HFF-Myc (cell line): ENCODE measurements at places on chromosomes 1 and 21.
A peak's percentile ranks its signal among the peaks of the same experiment; 100 is the strongest.

- DNase-seq, result no peak
Observed at GRCh38 chr1:3271866-3272265, 182.6 kb upstream of the ARHGEF16 start.

- DNase-seq, result no peak
Observed at GRCh38 chr1:201502511-201502857, 4.4 kb downstream of the CSRP1 start.

DNA sequence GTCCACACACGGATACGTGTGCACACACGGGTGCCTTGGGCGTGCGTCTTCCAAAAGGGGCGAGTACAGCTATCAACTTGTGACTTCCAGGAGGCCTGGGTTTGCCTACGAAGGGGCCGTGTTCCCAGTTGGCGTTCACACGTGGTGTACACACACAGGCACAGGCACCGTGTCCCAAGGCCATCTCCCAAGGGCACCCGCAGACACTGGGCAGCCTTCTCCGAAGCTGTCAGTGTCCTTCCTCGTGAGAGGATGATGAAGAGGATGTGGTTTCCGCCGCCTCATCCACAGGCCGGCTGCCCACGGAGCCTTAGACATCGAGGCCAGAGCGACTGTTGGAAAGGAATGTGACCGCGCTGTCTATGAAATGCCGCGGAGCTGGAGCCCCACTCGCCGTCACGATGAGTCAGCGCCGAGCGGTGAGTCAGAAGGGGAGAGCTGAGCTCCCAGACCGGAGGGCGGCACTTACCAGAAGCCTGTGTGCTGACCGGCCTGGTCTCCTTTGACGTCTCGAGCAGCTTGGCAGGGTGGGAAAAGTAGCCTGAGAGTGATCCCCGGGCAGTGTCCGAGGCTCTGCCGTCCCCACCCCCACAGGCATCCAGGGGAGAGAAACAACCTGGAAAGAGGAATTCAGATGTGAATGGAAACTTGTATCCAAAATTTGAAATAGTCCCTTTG, 141.4 kb upstream of the ARHGEF16 start:
- DNase-seq, result peak; percentile 87

DNA sequence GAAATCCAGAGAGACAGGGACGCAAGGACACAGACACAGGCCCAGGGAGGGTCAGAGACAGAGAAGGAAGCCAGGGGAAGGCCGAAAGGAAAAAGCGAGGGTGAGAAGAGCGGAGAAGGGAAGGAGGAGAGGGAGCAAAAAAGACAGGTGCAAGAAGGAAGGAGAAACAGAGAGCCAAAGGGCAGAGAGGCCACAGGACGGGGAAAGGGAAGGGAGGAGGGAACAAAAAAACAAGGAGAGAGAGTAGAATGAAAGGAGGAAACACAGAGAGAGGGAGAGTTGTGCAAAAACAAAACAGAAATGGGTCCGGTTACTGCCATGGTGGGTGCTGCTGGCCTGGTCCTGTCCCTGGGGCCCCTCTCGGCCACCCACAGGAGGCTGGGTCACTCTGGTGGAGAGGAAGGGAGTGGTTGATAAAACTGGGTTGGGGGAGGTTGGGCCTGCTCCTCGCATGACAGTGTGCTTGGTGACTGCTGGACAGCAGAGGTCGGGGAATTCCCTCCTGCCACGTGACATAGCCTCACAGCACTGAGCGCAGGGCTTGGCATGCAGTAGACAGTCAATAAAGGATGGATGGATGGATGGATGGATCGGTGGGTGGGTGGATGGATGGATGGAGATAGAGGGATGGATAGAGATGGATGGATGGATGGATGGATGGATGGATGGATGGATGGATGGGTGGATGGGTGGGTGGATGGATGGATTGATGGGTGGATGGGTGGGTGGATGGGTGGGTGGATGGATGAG, 64.8 kb downstream of the RAP1GAP start:
- no peak for DNase-seq

- no peak for DNase-seq
Observed at GRCh38 chr21:36132696-36133095, 2.2 kb upstream of the CBR3 start.

GRCh38 chr1:1161078-1161682, 12.5 kb upstream of the TTLL10 start:
- no peak for DNase-seq

DNA sequence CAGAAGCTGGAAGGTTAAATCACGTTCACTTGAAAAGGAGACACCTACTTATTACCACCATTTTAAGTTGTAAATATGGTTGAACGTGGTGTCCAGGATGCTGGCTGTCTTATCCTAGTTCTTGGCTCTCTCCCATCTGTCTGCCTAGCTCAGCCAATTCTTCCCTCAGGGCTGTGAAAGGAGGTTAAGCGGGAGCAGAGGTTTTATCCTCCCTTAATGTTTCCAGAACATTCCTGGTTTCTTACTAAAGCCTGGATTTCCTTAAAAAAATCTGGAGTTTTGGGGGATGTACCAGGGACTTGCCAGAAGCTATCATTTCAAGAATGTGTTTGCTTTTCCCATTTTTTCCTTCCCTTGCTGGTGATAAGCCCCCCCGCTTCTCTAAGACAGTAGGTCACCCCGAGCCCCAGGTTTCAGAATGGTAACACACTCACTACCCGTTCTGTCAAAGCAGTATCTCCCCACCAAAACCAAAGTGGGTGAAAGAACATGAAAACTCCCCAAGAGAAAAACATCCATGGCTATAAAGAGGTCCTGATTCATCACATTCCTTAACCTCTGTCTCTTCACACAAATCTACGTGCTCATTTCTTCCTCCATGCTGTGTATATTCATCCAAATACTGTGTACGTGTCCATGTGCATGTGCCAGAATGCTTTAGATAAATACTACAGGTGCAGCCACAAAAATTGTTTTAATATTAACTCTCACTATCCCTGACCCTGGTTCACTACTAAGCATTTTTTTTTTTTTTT, 114.7 kb downstream of the MAP3K21 start:
- DNase-seq, result no peak

GRCh38 chr1:180802813-180803212, 109.9 kb upstream of the KIAA1614 start:
- DNase-seq, result no peak

DNA sequence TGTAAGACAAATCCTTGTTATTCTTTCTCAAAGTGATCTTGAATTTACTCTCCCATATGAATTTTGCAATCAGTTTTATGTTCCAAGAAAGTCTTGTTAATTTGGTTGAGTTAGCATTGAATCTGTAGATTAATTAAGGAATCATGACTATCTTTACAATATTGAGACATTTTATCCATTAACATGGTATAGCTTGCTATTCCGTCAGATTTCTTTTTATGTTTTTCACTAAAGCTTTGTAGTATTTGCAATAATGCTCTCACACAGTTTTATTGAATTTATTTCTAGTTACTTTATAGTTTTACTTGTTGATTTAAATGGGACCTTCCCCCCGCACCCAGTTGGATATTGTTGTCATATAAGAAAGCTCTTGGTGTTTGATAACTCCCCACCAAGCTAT, 5.8 kb upstream of the EDARADD start:
- no peak for DNase-seq

DNA sequence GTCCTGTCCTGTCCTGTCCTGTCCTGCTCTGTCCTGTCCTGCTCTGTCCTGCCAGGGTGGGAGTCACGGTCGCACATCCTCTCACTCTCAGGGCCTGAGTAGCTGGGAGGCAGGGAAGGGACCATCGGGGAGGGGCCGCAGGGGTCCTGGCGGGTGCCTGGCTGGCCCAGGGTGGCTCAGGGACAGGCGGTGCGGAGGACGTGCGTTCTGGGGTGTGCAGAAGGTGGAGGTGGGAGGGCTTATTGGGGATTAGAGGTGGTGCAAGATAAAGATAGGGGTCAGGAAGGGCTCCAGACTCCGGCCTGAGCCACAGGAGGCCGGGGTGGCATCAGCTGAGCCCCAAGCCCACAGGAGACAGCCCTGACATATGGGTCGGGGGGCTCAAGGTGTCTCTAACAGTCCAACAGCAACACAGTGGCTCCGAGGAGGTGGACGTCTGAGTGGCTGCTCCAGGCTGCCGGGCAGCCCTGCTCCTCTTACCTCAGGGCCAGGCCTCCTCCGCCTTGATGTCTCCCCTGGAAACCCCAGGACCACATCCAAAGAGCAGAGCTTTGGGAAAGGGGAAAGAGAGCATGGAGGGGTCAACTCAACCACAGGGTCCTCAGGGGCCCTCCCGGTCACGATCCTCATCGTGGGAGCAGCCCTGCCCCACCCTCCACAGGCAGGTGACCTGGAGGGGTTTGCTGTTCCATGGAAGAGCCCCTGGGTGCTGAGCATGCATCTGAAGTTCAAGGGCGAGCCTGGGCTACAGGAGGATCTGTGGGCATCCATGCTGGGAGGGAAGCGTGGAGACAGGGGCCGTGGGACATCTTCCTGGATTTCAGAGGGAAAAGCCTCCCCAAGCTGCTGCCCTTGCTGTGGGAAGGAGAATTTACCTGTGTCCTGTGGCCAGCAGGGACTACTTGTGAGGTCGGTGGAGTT, 39.6 kb upstream of the ADARB1 start:
- no peak for DNase-seq

DNA sequence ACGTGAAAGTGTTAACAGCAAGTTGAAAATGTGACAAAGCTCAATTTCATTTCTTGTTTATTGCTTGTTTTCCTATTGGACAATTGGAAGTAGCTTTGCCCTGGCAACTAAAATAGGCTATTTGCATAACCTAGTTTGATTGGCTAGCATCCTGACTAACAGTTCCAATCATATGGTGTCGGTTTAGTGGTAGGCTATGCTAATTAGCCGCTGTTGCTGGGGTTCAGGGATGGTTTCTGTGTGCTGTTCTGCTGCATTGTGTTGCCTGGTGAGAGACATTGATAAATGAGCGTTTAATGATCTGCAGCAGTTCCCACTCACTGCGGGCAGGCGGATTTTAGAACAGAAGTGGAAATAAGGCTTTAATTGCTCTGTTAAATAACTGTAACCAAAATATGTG, 68.5 kb downstream of the DYRK1A start:
- peak; percentile 93 for DNase-seq

- no peak for DNase-seq
Observed at GRCh38 chr1:239321877-239322276, 64.5 kb upstream of the CHRM3 start.

- no peak for DNase-seq
Observed at GRCh38 chr1:30808067-30808662, 50.6 kb upstream of the LAPTM5 start.

DNA sequence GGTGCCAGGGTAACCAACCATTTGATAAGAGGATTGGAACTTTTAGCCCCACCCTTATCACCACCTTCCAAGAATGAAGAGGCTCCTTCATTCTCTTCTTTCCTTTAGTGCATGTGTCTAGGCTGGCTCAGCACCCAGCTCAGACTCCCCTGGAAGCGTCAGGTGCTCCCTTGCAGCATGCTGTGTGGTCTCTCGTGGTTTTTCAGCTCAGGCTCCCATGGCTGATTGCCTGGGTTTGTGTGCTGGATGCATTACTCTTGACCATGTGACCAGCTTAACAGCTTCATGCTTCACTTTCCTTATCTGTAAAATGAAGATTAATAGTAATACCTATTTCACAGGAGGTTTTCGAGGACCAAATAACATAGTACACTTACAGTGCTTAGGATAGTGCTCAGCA, 198.4 kb downstream of the HHAT start:
- DNase-seq, result no peak

GRCh38 chr21:39115576-39116235, 67.5 kb downstream of the PSMG1 start:
- DNase-seq, result no peak

DNA sequence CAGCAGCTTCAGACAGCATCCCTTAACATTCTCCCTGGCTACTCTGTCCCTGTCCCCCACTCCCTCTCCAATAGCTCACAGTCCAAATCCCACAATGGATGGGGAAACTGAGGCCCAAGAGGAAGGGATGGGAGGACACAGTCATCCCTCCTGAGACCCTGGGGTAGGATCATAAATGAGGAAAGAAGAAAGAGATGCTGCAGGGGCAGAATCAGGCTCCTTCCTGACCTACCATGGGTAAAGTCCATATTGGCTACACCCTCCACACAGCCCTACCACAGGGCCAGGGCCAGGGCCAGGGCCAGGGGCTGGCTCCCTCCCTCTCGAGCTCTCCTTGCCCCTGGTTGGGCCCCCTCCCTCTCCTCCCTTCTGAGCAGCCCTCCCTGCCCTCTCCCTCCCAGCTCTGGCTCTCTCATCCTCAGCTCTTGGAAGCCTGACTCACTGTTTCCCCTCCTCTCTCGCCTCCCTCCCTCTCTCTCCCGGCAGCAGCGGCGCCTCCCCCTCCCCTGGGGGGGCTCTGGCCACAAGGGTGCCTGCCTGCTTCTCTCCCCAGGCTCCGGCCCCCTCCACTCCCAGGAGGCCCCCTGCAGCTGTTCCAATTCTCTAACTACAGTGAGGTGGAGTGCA, 4.9 kb downstream of the AHDC1 start:
- DNase-seq, result no peak

DNA sequence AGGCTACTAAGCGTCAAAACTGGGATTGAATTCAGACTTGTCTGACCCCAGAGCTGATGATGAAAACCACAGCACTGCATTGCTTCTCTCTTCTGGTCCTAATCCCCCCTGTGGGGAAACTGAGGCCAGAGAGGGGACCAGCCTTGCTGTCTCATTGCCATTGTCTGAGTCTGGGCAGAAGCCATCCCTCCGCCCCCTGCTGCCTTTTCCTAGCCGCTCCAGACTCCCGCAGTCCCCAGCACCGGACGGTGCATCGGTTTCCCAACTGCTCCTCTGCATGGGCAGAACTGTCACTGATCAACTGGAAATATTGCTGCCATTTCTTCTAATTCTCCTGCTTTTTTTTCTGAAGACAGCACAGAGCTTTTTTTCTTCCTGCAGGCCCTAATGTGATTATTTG, 157.4 kb downstream of the ACTL8 start:
- no peak for DNase-seq

- no peak for DNase-seq
Observed at GRCh38 chr21:39153373-39153772, 29.9 kb downstream of the PSMG1 start.

DNA sequence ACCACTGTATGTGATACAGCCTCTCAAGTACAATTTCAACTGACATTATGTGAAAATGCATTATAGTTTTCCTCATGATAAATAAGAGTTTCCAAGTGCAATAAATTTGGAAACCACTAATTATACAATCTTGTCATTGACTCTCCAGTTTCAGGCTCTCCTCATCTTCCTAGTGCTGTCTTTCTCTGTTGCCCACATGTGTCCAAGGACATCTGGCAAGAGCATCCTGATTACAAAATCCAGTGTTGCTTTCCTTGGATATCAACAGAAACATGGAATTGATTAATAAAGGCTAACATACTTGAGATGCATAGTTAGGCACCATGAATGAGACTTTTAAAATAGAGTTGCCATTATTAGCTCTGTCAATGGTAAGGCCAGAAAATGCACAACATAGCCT, 15.6 kb upstream of the MAP10 start:
- no peak for DNase-seq
